ENCODE measurements at places on chromosomes 7 and 10. TPM values are rescaled to one million over a fixed set of nuclear protein-coding genes. Genes with fewer than 3 reads are reported as not detected.

DNA sequence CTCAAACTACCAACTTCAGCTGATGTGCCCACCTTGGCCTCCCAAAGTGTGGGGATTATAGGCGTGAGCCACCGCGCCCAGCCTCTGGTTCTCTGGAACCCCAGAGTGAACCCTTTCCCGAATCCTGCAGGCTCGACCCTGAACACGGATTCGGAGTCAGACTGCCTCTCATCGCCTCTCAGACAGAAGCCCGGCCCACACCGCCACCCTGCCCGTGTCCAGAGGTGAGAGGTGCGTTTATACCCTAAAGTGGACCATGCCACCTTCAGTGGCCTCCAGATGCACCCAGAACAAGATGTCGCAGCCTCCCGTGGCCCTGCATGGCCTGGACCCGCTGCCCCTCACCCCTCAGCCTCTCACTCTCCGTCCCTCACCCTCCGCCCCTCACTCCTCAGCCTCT, 64.9 kb upstream of the GNA12 start:
- no peak for DNase-seq

Gene CLRN3
- total RNA-seq = not detected

DNA sequence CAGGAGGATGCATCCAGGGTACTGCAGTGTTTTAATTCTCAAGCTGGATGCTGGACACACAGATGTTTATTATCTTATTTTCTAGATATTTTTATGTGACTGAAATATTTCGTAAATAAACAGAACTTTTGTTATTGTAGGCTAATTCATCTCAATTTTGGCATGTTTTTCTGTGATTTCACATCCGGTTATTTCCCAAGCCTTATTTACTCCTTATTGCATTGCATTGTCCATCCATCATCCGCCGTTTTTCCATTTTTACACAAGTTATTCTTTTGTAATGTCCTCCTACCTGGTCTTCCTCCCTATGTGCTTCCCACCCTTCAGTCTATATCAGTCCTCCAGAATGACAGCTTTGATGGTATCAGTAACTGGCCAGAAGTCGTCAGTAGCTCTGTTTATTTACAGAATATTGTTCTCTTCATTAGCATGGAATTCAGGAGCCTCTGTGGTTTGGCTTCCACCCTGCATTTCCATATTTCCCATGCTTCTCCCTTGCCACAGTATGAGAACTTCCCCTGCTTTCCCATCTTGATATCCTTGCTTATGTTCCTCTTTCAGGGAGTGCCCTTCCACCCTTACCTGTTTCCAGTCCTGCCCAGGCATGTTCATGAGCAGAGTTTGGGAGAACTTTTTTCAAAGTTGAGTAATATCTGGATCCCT, 16.1 kb downstream of the GNAI1 start:
- peak; percentile 91 for DNase-seq

Gene OR2F2
- 0.17 TPM for total RNA-seq

DNA sequence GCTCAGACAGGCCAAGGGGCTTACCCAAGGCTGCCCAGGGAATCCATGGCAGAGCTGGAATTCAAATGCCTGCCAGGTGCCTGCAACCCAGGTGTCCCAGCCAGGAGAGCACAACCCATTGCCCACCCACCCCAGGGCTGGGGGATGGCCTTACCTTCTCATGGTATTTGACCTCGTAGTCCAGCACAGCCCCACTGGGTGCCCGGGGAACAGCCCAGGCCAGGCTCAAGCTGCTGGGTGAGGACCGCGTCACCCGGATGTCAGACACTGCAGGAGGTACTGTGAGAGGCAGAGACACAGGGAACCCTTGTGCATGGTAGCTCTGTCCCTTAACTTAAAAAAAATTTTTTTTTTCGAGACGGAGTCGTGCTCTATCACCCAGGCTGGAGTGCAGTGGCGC, 9.0 kb downstream of the EPHB4 start:
- DNase-seq = no peak

Gene WDFY4
- total RNA-seq = 0.19 TPM

- peak; percentile 62 for DNase-seq
Observed at GRCh38 chr10:32049113-32049512, 7.1 kb downstream of the KIF5B start.

- DNase-seq = no peak
Observed at GRCh38 chr7:48111596-48111995, 22.5 kb downstream of the UPP1 start.

GRCh38 chr10:82282782-82283456, 407.9 kb downstream of the NRG3 start:
- DNase-seq = no peak

GRCh38 chr7:68162712-68163111, 1166.1 kb downstream of the TYW1 start:
- no peak for DNase-seq

Measured in mammary epithelial cell (primary cell).